ENCODE measurements at places on chromosomes 1 and 21. TPM values are rescaled to one million over a fixed set of nuclear protein-coding genes. Genes with fewer than 3 reads are reported as not detected.

Gene TRAF3IP3
- total RNA-seq = 1.3 TPM

Gene NPHS2
- not detected for total RNA-seq

Gene ZBTB8B
- 1.8 TPM for total RNA-seq

Gene AMPD1
- total RNA-seq = not detected

Gene CRYAA
- not detected for total RNA-seq
